ENCODE measurements at places on chromosomes 3 and 15.

- DNase-seq = no peak
Observed at GRCh38 chr3:95705786-95706418, 1108.5 kb upstream of the EPHA6 start.

DNA sequence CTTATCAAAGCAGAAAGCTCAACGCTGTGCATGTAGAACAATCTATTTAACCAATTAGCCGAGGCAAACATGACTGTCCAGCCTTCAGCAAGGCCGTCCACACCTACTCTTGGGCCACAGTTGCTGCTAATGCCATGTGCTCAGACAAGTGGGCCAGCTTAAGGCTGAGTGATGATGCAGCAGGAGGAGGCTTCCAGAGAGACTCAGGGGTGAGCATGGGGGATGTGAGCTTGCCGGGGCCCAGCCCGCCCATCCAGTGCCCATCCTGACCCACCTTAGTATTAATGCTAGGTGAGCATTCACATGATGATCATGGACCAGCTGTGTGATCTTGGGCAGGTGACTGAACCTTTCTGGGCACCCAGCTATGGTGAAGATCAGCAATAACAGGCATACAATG, 150.1 kb downstream of the TPRA1 start:
- DNase-seq = no peak

DNA sequence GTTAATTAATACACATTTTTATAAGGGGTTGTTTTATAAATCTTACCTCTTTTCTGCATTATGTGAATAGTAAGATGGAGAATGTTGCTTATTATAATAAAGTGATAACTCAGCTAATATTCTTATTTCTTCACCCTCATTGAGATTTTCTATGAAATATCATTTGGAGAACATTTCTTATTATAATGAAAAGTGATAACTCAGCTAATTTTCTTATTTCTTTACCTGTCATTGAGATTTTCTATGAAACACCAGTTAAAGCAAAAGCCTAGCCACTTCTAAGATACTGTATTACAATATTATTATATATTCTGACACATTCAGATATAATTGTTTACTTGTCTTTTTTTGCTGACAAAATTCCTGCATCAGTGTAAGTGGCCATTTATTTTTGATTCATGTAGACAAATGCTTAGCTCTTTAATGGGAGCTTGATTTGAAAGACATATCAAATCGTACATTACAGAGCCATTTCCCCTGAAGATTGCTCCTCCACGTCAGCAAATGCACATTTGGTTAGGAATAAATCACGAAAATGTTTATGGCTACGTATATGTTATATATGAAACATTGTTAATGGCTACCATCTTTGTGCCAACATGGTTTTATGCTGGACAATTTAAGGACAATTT, 427.5 kb downstream of the CHL1 start:
- no peak for DNase-seq

- no peak for DNase-seq
Observed at GRCh38 chr15:59723687-59724346, 34.7 kb upstream of the BNIP2 start.

- DNase-seq = no peak
Observed at GRCh38 chr3:29145360-29145759, 135.5 kb upstream of the RBMS3 start.

GRCh38 chr3:176293276-176293675, 904.0 kb downstream of the TBL1XR1 start:
- DNase-seq = peak; percentile 24

- DNase-seq = no peak
Observed at GRCh38 chr3:47337656-47338055, 43.2 kb upstream of the PTPN23 start.
